ENCODE measurements at places on chromosomes 13 and 19.

GRCh38 chr13:27792393-27793218, at the start of gene GSX1:
TSS of gene GSX1 (plus strand) at chr13:27792483. CDS start at chr13:27792691, 208 bp downstream.
- DNase-seq, result peak; percentile 38

DNA sequence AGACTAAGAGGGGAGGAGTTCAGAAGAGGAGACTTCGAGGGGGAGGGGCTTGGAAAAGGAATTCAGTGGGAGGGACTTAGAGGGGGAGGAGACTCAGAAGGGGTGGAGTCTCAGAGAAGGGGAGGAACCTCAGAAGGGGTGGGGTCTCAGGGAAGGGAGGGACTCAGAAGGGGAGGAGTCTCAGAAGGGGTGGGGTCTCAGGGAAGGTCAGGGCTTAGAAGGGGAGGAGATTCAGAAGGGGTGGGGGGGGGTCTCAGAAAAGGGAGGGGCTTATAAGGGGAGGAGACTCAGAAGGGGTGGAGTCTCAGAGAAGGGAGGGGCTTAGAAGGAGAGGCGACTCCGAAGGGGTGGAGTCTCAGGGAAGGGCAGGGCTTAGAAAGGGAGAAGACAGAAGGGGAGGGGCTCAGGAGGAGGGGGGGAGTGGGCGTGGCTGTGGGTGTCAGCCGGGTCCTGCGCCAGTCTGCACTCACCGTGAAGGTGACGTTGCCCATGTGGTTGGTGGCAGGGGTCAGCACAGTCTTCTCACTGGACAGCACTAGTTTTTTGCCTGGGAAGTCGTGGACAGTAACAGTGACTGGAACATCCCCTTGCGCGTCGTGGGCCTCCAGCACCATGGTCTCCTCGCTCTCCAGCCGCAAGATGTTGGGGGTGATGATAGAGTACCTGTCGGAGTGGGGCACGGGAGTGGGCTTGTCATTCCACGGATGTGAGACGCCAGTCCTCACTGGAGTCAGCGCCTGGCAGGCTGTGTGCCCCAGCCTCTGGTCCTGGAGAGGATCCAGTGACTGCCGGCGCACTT, 1.5 kb downstream of the C3 start:
- DNase-seq, result peak; percentile 55

DNA sequence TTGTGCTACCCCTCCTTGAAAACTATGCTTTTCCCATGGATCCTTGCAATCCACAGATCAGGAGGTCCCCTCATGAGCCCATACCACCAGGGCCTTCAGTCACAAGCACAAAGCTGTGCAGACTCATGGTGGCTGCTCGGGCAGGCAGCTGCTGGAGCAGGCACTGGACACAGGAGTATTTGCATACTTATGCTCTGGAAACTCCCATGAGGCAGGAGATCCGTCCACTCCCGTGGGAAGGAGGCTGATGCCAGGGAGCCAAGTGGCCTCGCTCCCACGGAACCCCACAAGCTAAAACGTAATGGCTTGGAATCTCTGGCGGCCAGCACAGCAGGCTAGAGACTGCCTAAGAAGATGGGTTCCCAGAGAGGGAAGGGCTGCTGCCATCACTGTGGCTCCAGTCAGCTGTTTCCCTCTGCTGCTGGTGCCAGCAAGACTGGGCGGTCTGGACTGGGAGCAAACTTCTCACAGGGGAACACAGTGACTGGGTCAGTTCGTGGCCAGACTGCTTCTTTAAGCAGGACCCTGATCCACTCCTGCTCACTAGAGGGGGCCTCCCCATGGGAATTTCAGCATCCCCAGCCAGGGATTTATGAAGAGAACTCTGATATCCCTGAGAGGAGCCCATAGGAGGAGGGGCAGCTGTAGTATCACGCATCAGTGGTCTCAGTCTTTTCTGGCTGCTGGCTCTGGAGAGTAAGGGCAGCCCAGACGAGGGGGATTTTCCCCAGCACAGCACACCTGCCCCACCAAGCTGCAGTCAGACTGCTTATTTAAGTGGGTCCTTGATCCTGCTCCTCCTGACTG, 370.3 kb upstream of the ATXN8OS start:
- no peak for DNase-seq

DNA sequence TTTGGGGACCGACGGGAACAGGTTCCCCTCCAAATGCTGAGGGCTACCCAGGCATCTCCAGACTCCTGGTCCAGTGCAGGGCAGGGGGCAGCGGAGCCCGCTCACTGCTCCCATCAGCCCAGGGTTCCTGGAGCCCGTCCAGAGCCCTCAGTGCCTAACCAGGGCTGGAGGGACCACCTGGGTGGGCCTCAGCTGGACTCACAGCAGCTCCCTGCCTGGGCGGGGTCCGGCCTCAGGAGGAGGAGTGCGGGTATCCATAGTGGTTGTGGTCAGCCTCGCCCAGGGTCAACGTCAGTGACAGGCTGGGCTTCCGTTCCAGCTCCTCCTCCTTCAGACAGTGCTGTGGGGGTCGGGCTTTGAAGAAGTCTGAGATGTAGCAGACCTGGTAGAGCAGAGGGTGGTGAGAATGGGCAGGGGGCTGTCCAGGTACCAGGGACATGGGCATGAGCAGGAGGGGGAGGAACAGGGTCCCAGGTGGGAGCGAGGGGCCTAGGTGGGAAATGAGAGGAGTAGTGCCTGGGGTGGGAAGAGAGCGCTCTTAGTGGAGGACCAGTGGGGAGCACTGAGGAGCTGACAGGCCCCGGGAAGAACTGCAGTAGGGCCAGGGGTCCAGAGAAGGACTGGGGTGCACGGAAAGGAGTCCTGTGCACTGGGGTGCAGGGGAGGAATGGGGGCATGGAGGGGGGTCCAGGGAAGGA, 9.9 kb downstream of the PLPP2 start:
- no peak for DNase-seq

DNA sequence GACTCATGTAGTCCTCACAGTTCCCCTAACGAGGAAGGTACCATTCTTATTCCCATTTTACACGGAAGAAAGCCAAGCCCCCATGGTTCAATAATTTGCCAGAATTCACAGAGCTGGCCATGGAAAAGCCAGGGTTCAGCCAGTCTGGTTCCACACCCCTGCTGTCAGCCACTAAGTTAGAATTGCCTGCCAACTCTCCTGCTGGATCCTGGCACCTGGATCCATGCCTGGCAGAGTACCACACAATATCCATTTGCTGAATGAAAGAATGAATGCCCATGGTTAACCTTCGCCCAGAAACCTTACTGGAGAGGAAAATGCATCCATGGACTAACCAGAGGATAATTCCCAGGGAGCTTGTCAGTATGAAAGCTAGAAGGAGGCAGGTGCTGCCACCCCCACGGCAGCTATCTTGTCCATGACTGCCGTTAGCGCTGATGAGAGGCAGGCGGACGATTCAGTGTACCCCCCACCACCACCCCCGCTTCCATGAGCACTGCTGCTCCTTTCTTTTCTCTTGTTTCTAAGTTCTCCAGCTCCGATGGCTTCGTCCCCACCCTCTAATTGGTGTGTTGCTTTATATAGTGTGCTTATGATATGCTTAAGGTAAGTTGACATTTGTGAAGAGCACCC, 114.5 kb downstream of the SLC7A1 start:
- DNase-seq, result no peak

DNA sequence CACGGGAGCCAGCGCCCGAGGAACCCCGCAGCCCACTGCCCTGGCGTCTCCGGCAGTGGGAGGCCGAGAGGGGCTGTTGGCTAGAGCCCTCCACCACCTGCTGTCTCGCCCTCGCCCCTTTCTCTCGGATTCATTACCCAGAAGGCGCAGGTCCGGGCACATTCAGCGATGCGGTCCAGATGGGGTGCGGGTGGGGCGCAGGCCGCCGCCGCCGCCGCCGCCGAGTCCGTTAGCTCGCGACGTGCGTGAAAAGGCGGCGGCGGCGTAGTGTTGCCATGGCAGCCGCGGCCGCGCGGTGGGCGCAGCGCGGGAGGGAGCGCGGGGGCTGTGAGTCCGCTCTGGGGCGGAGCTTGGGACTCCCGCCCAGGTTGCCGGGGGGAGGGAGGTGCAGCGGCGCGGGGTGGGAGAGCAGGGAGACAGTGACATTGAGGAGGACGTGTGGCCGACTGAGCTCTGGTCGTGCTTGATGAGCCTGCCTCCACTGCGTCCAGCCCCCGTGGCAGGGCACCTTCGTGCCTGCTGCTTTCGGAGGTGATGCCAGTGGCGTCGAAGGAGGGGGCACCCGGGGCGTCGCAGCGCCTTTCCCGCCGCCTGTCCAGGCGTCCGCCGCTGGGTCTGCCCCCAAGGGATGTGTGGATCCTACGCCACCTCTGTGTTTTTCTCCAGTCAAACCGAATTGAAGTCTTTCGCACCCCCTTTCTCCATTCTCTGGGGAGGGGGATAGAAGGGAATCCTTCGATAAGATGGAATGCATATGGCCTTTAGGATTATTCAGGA, at the start of gene KATNAL1:
Gene KATNAL1 (minus strand): TSS at position 358 of the 777 bp plus-strand sequence. CDS start 23,774 bp downstream, outside the sequence.
- DNase-seq, result peak; percentile 84

- DNase-seq, result no peak
Observed at GRCh38 chr13:62556978-62557377, 1141.3 kb upstream of the PCDH20 start.

- DNase-seq, result no peak
Observed at GRCh38 chr19:38846097-38846496, 3.7 kb downstream of the HNRNPL start.

GRCh38 chr13:52447354-52447753, 3.1 kb downstream of the VPS36 start:
- DNase-seq, result no peak

DNA sequence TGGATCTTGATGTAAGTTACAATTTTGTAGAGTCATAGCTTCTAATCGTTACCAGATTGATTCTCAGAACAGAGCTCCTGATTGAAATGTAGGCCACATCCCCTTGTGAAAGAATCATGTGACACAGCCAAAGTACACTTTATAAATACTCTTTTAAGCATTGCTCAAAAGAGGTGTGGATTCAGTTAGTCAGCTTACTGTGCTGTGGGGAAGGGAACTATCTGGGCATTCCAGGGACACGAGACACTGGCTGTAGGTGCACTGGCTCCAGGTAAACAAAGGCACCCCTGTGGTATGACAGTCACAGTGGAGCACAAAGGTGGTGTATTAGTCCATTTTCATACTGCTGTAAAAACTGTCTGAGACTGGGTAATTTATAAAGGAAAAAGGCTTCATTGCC, 222.8 kb downstream of the LIG4 start:
- DNase-seq, result no peak

GRCh38 chr13:40031031-40031430, 375.6 kb downstream of the COG6 start:
- DNase-seq, result peak; percentile 1

DNA sequence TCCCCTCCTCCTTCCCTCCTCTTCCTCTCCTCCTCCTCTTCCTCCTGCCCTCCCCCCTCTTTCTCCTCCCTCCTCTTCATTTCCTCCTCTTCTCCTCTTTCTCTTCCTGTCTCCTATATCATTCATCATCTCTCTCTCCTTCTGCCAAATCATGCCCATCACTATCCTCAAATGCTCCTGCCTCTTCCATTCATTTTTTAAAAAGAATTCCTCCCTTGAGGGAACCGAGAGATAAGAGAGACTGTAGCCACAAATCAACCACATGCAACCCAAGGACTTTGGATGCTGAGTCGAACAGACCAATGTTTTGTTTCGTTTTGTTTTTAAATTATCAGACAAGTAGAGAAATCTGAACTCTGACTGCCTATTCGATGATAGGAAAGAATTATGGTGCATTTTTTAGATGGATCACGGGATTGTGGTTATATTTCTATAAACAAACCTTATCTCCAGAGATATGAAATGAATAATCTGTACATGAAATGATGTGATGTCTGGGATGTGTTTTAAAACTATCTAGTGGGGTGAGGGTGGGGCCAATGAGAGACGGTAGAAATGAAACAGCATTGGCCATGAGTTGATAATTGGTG, 9.5 kb upstream of the ZNF541 start:
- DNase-seq, result no peak

GRCh38 chr13:98284679-98285078, 107.6 kb upstream of the RNF113B start:
- DNase-seq, result no peak

- DNase-seq, result no peak
Observed at GRCh38 chr19:36950335-36951119, 34.4 kb downstream of the ZNF568 start.

DNA sequence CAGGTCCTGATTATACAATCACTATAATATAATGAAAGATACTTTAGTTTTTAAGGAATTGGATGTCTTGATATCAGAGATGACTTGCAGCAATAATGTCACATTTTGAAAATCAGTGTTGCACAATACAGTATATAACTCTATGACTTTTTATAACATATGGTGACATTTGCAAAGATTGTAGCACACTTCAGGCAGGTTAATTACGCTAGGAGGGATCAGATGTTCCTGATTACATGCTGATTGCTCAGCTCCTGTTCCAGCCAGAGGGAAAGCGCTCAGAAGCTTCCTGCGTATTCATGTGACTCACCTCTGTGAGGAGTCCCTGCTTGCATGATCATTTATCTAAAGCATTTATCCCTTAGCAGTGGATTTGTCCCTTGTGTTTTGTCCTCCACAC, 265.6 kb downstream of the GPC5 start:
- DNase-seq, result no peak

DNA sequence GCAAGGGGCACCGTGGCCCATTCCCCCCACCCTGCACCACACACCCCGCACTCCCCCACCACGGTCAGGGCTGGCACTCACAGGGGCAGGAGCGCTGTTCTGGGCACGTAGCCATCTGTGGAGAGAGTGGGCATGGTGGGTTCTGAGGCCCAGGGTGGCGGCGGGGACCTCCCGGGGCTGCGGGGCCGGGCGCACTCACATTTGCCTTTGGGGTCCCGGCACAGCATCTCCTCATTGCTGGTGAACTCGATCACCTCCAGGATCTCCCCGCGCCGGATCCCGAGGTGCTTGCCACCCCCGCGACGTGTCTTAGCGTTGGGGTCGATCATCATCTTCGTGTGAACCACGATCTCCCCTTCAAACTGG, 12.1 kb downstream of the PRAM1 start:
- no peak for DNase-seq

DNA sequence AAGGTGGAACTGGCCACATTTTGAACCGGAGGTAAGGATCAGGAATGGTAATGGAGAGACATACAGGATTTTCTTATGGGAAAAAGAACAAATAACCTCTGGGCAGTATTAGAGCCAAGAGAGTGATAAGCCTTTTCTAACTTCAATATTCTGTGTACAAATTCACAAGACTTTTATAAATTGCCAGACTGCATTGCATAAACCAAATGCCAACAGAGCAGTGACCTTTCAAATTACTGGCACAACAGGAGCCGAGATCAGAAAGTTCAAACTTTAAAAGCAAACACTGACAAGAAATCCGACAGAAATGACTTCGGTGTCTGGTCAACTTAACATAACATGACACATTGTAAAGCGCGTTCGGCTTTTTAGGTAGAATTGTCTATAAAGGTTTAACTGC, 737.1 kb downstream of the GPC5 start:
- DNase-seq, result no peak

DNA sequence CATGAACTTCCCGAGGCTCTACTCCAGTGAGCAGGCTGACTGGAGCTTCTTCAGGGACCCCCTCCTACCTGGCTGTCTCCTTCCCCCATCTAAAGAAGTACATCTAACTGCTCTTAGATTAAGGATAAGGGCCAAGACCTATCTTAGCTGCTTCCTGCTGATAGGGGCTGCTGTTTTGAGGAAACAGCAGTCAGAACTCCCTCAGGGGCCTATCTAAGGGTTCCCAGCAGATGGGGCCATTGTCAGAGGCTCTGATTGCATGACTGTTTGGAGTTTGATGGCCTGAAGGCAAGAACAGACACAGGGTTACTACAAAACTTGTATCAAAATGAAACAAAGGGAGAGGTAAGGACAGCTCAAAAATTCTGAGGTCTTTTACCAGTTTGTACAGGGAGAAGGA, 2636.9 kb upstream of the PCDH20 start:
- DNase-seq, result no peak

GRCh38 chr13:59666504-59666903, 497.2 kb downstream of the DIAPH3 start:
- no peak for DNase-seq
